ENCODE measurements at places on chromosomes 12 and 14.

- no peak for DNase-seq
Observed at GRCh38 chr14:56122301-56122700, 4.1 kb downstream of the PELI2 start.

- DNase-seq = no peak
Observed at GRCh38 chr14:90003526-90004307, 48.0 kb downstream of the TDP1 start.

- no peak for DNase-seq
Observed at GRCh38 chr12:124188084-124188483, 106.8 kb upstream of the RFLNA start.

DNA sequence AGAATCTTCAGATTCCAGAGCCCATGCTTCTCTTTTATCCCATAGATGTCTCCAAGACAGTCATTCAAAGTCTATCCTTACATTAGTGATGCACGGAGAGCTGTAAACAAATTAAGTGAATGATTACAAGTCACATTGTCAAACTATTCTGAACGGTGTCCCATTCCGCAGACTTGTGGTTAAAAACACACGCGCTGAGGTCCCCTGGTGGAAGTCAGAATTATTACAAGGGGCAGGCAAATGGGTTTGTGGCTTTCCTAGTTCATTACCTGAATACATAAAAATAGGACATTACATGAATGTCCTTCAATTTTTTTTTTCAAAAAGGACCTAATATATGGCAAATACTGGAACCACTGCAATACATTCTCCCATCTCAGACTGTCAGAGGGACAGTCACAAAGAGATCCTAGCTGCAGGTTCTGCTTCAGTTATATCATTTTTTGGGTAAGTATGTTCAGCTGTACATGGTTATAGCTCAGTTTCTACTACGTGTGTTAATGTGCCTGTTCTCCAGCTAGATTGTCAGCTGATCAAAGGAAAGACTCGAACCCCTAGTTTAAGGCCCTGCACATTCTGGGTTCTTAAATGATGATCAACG lies 53.1 kb upstream of the STON2 start:
- peak; percentile 33 for DNase-seq

- no peak for DNase-seq
Observed at GRCh38 chr12:47604221-47604873, 101.5 kb downstream of the RPAP3 start.

- DNase-seq = no peak
Observed at GRCh38 chr14:91119556-91120311, 5.9 kb downstream of the DGLUCY start.

DNA sequence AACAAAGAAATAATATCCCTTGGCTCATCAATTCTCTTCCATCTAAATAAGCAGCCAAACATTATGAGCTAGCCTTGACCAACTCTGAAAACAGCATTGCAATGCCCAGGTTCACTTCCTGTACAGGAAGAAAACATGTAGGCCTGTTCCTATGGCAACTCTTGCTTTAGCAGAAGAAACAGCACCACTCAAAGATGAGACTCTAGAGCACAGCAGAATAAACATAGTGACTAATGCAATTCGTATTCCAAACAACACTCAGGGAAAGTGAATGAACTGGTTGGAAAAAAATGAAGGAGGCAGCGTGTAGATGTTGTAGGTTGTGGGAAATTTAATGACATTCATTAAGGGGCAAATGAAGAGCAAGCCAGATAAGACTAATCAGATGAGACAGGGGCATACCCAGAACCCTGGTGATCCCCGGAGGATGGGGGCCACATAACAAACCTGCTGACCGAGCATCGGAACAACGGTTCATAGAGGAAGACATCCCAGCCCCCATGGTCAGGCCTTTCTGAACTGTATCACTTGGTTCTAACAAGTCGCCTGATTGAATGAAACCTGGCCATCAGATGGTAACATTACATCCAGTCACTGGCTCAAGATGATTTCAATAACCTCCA lies 9.0 kb downstream of the ARHGDIB start:
- DNase-seq = no peak

- DNase-seq = no peak
Observed at GRCh38 chr12:117334855-117335587, 26.4 kb downstream of the NOS1 start.

Data from substantia nigra (tissue), 51 donors.